ENCODE measurements at places on chromosomes 1 and 21.

- DNase-seq: no peak
Observed at GRCh38 chr1:116514708-116515525, 55.9 kb downstream of the CD58 start.

DNA sequence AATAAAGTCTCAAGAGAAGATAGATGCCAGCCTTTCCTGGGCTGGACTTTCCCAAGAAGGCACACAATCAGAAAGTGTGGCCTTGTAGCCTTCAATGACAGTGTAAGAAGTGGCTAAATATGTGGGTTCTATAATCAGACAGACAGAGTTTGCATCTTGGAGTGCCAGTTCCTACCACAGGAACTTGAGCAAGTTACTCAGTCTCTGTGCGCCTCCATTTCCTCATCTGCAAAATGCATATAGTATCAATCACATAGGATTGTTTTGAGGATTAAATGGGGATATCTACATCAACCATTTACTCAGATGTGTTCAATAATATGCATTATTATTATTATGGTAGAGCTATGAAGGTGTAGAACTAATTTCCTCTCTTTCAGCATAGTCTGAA lies 176.8 kb upstream of the PTBP2 start:
- DNase-seq: no peak

GRCh38 chr1:23446661-23447310 lies 22.2 kb upstream of the TCEA3 start:
- DNase-seq: no peak

GRCh38 chr1:243926299-243926698 lies 76.3 kb upstream of the AKT3 start:
- no peak for DNase-seq

- no peak for DNase-seq
Observed at GRCh38 chr1:17118706-17119075, 560 bp downstream of the PADI2 start.

- no peak for DNase-seq
Observed at GRCh38 chr1:110420874-110421793, 13.6 kb upstream of the LAMTOR5 start.

DNA sequence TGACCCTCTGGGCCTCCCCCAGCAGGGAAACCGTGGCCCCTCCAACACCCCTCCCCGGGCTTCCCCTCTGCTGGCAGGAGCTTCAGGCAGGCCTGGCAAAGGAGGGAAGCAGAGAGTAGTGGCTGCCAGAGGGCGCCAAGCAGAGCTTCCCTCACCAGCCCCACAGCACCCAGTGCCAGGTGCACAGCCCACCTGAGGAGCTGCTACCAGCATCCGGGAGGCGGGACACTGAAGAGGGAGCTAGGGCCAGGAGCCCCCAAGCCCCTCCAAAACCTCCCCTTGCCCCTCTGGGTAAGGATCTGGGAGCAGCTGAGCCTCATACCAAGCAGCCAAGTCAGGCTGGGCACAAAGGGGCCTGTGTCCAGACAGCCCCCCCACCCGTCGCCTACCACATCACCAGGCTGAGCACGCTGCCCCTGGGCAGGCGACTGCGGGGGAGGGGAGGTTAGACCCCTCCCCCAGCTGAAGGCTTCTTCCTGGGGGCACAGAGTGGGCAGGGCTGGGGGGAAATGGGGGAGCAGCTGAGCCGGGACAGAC lies 19.6 kb downstream of the CCDC24 start:
- DNase-seq: no peak

- no peak for DNase-seq
Observed at GRCh38 chr1:76176000-76176399, 101.5 kb downstream of the ST6GALNAC3 start.
